GM04504 (cell line): ENCODE measurements at places on chromosomes 1 and 21.

DNA sequence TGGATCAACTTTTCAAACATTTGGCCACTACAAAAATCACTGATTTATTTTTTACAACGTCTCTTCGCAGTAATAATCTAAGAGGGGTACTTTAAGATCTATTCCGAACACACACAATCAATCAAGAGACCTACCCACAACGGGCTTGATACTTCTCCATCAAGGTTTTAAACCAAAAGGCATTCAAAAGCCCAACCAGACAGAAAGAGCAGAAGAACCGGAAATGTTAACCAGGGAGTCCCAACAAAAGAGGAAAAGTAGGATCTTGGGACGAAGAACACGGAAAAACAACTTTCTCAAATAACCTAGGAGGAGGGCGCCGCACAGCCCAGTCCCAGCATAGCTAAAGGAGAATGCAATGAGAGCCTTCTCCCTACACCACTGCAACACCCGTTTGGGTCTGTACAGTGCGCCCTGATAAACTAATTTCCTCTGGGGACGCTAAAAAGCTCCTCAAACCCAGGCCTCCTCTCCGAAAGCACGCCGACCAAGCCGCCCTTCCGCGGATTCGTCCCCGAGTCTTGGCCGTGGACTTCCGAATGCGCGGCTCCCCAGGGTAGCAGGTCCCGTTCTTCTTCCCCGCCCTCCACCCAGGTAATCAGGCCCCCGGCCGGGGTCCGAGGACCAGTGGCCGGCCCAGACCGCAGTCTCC, 623 bp downstream of the RPL22 start:
- no peak for DNase-seq

- no peak for DNase-seq
Observed at GRCh38 chr1:208079161-208079560, 165.0 kb downstream of the PLXNA2 start.

DNA sequence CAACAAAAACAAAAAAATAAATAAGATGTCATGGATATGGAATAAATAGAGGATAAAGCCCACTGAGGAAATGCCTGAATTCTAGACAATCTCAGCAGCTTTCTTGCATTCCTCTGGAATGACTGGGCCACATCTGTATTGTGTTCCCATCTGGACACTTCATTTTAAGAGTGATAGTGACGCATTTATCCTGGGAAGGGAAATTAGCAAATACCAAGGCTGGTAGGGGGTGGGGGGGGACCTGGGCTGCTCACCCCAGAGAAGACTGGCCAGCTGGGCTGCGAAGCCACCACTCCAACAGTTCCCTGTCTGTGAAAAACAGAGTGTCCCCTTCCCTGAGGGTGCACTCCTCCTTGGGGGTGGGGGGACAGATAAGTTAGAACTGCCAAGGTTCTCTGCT, 106.3 kb downstream of the HIVEP3 start:
- DNase-seq: peak; percentile 71

DNA sequence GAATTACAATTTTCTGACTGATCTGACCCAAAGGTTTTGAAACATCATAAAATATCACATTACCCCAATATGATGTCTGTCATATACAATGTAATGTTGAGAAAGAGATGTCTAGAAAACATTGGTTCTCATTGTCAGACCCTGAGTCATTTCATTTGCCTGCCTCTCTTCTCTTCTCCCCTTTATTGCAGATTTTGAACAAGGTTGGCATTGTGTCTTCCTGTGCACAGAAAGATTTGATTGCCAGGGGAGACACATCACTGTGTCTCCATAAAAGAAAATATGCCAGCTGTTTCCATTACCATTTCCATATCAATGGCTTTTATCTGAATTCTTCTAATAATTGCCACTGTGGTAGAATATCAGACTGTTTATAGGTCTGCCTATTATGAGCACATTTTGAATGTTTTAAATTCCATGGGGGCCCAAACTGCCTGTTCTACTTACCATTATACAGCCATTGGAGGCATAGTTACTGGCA, 65.6 kb downstream of the IFI44 start:
- DNase-seq: no peak
